HT1080 (cell line): ENCODE measurements at places on chromosomes 16 and 17. TPM values are rescaled to one million over a fixed set of nuclear protein-coding genes. Genes with fewer than 3 reads are reported as not detected.

Gene CCL1
- not detected in 2 replicates for total RNA-seq

DNA sequence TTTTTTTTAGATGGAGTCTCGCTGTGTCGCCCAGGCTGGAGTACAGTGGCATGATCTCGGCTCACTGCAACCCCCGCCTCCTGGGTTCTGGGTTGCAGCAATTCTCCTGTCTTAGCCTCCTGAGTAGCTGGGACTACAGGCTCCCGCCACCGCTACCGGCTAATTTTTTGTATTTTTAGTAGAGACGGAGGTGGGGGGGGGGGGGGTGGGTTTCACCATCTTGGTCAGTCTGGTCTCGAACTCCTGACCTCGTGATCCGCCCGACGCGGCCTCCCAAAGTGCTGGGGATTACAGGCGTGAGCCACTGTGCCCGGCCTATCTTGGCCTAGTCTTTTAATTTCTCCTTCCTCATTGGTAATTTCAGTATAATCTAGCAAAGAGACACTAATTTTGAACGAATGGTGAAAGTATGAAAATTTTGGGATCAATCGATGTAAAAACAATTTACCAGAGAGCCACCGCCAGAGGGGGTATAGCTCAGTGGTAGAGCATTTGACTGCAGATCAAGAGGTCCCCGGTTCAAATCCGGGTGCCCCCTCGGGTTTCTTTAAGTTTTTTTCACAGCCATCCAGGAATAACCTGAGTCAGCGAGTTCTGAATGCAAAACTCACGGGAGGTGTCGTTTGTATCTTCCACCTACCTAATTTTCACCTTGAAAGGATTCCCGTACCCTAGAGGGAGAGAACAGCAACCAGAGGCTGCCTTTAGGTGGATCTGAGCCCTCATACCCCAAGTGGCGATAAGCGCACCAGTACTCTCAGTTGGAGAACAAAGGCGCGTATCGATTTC is 2.5 kb upstream of the LASP1 start:
- DNase-seq, result peak; percentile 82

Gene ADAM11
- total RNA-seq, result 2.8 and 3.4 TPM in 2 replicates

- no peak for DNase-seq
Measured at GRCh38 chr17:28170771-28171170, 128.3 kb downstream of the NLK start.

DNA sequence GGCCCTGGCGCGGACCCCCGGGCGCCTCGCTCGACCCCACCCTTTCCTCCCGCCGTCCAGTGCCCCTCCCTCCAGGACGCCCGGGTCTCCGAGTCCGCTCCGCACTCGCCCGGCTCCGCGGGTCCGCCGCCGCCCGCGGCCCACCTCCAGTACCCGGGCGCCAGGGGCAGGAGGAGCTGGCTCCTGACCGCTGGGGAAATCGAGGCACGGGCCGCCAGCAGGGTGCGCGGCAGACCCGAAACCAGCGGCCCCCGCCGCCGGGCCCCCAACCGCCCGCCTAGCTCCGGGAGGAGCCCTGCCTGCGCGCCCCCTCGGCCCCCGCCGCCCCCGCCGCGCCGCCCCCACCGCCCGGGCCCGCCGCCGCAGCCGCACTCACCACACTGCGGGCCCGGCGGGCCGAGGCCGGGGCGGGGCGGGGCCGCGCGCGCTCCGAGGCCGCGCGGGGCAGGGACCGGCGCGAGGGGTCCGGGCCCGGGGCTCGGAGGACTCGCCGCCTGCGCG is 333 bp downstream of the MAFG start:
- DNase-seq, result no peak

- no peak for DNase-seq
Measured at GRCh38 chr17:62611728-62612127, 15.7 kb upstream of the MRC2 start.

Gene HP
- total RNA-seq, result not detected in 2 replicates

GRCh38 chr16:66551348-66551759 is 1.0 kb upstream of the CKLF start:
- peak; percentile 41 for DNase-seq

Gene AFMID
- 35.2 and 37.2 TPM in 2 replicates for total RNA-seq

Gene C16orf74
- 46.0 and 55.2 TPM in 2 replicates for total RNA-seq

DNA sequence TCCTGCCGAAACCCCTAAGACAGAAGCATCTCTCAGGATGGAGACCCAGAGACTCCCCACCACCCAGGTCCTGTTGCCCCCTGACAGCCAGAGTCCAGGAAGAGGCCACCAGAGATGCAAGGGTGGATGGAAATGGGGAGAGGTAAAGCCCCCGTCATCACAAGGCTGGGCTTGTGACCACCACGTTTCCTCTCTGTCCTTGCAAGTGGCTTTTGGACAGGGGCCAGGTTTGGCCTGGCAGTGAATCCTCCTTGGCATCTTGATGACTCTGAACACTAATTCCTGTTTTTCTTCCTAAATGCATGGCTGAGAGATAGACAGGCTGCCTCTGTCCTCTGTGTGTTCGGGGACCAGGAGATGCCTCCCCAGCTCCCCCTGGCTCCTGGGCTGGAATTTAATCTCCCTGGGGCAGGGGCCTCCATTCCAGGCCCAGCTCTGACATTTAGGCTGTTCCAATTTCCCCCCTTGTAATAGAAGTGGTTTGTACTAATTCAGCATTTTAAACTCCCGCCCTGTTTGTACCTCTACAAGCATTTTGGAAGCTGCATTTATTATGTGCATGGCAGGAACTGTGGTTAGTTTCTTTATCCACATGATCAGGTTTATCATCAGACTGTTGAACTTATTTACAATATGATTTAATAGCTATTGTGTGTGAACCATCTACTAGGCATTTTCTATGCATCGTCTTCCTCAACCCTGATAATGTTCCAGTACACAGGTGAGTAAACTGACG is 116.1 kb upstream of the IRX6 start:
- no peak for DNase-seq

GRCh38 chr17:55300479-55301290 is 35.9 kb downstream of the HLF start:
- no peak for DNase-seq

Gene FBXL19
- total RNA-seq, result 61.1 and 70.8 TPM in 2 replicates

DNA sequence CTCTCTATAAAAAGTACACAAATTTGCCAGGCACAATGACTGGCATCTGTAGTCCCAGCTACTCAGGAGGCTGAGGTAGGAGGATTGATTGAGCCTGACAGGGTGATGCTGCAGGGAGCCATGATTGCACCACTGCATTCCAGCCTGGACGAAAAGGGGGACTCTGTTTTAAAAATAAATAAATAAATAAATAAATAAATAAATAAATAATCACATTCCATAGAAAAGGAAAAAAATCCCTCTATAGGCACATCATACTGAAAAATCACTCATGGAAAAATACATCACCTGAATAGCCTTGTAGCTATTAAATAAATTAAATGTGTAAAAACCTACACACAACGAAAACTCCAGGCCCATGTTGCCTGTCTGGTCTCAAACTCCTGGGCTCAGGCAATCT is 56.4 kb downstream of the CPPED1 start:
- no peak for DNase-seq
